ENCODE measurements at places on chromosomes 16 and 17.
A peak's percentile ranks its signal among the peaks of the same experiment; 100 is the strongest.

DNA sequence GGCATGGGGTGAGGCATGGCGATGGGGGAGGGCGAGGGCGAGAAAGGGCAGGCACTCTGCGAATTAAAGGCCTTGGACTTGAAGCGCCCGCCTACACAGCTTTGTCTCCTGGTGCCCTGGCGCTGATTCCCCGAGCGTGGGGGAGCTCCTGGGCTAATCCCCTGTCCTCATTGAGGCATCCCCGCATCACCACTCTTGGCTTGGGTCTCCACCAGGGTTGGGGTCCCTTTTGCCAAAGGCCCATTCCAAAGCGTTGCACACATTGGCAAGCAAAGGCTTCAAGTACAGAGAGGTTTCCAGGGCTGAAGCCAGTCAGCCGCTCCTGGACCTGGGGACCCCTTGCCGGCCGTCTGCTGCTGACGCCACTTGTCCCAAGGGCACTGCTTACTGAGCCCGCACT lies 8.0 kb downstream of the ZNF205 start:
- DNase-seq = no peak

GRCh38 chr17:74012465-74012864 lies 191.0 kb upstream of the RPL38 start:
- DNase-seq = no peak

DNA sequence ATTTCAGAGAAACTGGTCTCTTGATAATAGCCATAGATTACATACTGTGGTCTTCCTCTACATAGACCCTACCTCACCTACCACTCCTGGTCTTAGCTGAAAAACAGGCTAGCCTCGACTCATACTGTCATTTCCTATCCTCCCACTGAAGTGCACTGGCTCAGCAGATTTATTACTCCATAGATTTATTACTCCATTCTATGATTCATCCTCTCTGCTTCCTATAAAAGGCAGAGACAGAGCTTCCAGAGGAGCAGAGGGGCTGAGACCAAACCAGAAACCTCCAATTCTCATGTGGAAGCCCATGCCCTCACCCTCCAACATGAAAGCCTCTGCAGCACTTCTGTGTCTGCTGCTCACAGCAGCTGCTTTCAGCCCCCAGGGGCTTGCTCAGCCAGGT lies at the start of gene CCL7:
TSS of gene CCL7 (plus strand) at position 253 of the 400 bp plus-strand sequence. CDS start at position 323, 70 bp downstream.
- DNase-seq = peak; percentile 60

DNA sequence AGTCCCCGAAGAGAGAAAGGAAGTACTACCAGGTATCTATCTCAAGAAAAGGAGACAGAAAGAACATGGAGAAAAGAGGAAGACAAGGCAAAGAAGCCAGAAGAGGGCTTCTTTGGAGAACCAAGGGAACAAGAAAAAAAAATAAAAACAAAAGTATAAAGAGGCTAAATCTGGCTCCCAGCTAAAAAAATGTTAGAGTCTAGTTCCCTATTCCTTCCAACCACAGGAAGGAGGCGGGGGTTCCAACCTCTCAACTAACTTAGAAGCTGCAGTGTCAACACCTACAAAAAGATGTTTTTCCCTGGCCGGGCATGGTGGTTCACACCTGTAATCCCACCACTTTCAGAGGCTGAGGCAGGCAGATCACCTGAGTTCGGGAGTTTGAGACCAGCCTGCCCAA lies 13.4 kb downstream of the UTP6 start:
- DNase-seq = no peak

DNA sequence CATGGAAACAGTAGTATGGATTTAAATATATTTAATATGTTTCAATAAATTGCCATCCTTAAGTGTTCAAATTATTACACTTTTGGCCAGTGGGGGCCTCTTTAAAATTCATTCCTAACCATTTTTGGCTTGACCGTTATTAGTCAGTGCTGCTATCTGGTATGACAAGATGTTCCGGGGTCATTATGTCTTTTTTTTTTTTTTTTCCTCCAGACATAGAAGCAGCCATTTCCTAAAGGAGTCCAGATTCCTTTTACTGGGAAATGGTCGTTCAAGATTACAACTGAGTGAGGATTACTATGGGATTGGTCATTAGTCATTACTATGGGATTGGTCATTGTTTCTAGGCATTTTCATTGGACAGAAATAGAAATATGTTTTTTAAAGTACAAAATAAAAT lies 53.4 kb downstream of the NF1 start:
- DNase-seq = peak; percentile 40

DNA sequence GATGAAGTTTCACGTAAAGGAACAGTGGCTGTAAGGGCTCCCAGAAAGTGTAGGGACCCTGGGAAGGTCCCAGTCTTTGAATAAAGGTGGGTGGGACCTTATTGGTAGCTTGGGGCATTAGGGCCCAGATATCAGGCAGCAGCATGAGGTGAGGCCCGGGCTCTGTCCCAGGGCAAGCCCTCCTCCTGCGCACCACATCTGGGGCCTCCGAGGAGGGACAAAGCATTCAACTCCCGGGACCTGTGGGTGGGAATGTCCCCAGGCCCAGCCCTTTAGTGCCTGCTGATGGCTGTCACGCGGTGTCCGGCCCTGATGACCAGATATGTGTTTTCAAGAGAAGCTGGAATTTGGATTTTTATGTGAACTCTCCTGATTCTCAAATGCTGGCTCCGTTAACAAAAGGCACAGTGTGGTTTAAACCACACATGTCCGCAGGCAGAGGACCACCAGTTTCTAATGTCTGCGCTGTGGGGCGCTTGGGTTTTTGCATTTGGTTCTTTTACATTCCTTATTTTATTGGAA lies 30.4 kb downstream of the RAI1 start:
- DNase-seq = peak; percentile 79

DNA sequence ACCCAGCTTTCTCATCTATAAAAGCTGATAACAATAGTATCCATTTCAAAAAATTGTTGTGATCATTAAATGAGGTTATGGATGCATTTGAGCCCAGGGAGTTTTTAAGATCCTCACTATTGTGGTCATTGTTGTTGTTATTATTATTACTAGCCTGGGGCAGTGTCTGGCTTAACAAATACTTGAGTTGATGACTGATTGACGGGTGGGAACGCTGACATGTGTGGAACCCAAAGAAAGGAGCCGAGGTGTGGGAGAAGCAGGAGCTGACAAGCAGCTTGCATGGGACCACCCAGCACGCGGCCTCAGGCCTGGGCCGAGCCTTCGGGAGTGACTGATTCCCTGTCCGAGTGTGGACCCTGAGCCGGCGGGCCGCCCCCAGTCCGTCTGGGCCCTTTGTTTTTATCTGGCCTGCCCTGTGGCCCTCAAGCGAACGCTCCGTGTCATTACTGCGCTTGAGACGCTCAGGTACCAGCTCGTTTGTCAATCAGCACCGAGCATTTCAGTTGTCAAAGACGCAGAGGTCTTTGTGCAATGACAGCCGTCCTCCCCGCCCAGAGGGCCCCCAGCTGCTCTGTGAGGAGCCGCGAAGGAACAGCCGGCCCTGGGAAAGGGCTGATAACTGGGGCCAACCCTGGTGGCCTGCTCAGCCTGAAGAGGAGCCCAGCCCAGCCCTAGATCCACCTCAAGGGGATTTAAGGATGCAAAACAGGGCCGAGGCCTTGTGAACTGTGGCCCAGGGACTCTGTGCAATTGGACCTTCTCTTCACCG lies 132.9 kb upstream of the FOXF1 start:
- DNase-seq = no peak

DNA sequence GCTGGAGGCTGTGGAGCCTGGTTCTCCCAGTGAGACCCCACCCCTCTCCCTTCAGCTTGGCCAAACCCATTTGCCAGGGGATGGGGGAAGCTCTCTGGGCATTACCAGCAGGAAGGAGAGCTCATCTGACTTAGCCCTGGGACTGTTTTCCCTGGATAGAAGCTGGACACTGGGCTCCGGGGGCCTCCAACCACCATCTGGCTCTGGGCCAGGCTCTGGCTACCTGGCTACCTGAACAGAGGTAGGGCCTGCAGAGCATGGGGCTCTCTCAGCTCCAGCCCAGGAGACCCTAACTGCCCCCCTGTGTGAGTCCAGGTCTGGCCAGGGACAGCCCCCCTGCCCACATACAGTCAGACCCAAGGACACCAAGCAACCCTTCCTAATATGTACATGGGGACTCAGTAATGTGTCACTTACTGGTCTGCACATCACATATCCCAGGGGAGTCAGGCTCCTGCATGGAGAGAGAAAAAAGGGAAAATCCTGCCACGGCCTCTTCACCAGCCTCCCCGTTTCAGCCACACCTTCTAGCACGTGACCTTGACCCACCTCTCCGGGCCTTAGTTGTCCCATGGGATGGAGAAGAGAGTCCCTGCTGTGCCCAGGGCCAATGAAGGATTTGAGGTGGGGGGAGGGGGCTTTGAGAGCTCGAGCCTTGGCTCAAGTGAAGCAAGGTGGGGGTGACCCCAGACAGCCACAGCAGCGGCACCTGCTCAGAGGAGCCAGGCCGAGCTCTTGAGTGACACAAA lies 13.8 kb downstream of the CNGB1 start:
- no peak for DNase-seq

- DNase-seq = peak; percentile 51
Measured at GRCh38 chr17:39270923-39271322, 45.2 kb upstream of the STAC2 start.

GRCh38 chr17:50986989-50987660 lies 121.0 kb upstream of the TOB1 start:
- DNase-seq = no peak

GRCh38 chr17:6450926-6451832 lies 6.9 kb downstream of the PIMREG start:
- no peak for DNase-seq

- peak; percentile 38 for DNase-seq
Measured at GRCh38 chr16:3113765-3114479, 1.5 kb downstream of the ZNF205 start.

- DNase-seq = no peak
Measured at GRCh38 chr17:63191610-63192009, 225.6 kb downstream of the TANC2 start.

GRCh38 chr16:50600582-50601283 lies 52.5 kb downstream of the NKD1 start:
- DNase-seq = no peak

GRCh38 chr17:2102931-2103809 lies 48.3 kb downstream of the HIC1 start:
- DNase-seq = peak; percentile 47

DNA sequence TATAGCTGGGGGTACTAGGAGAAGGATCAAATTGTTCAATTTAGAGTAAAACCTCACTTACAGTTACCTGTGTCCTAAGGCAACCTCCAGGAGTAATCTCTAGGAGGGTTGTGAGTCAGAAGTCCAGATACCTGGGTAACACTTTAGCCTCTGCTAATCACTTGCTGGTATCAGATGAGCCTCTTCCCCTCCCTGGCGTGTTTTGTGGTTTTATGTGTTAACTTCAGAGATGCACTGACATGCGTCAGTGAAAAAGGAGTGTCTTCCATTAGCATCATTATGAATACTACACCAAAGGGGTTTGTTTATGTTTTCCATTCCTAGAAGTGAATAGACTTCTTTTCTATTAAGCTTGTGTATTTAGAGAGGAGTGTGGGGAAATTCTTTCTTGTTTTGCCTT lies 208.2 kb downstream of the FTO start:
- DNase-seq = peak; percentile 69

DNA sequence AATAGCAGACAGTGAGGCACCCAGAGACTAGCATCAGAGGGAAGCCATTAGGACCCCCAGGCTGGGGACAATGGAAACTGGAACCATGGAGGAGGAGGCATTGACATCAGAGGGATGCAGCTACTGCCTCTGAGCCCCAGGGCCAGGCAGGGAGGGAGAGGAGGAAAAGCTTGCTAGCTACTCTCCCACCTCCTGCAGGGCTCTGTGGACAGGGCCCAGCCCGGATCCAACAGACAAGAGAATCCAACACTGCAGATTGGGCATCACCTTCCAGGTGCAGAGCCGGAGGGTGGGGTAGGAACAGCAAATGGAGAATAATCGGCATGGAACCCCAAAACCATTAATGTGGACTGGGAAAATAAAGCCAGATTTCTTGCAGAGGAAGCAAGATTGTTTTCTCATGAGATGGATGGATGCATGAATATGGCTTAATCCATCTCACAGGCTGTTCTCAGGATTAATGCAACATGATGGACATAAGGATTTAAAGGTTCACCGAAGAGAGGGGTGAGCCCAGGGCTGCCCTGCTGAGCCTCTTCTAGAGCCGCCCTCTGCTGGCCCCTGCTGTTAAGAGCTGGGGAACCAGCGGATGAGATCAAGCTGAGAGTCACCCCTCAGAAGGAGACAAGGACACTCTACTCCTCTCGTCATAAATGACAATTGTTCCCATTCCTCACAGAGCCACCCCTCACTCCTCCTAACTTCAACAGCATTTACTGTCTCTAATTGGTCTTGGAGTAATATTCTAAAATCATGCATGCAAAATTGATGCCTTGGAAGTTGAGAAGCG lies 48.8 kb downstream of the DNAH3 start:
- DNase-seq = peak; percentile 28

GRCh38 chr16:16080465-16081065 lies 131.1 kb downstream of the ABCC1 start:
- DNase-seq = peak; percentile 23

DNA sequence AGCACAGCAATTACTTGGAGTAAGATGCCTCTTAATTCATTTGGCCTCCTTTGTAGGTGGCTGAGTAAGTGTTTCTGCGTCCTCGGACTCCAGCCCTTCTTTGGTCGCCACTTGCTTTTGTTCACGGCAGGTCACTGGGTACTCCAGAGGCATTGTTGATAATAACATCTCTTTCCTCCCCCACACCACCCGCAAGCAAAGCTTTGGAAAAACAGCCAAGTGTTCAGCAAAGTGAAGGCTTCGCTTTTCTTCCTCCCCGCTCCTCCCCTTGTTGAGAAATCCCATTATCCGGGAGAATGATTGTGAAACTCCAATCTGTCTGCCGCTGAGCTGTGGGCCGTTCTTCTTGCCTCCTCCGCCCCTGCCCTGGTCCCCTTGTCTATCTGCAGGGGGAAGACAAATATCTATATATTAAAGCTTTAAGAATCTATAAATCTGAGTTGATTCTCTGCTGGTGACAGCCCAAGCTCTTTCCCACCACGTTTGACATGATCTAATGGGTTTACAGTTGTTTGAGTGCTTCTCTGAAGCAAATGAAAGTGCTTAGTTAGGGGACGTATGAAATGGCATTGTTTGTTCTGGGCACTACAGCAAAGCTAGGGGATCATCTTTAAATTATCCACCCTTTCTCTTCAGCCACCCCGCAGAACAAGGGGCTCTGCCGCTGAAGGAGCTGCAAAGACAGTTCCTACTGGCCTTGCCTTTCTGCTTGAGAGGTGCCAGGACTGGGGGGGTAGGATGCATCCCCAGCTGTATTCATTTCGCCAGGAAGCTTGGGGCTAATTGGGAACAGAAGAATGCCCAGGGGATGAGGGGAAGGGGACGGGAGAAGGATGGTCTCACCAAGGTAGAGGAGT lies 167.1 kb downstream of the CCDC182 start:
- peak; percentile 90 for DNase-seq

GRCh38 chr17:15273141-15273793 lies 8.1 kb upstream of the PMP22 start:
- peak; percentile 98 for DNase-seq
